ENCODE measurements at places on chromosomes 2 and 18.

GRCh38 chr2:102736110-102736409, 25.8 kb upstream of the TMEM182 start:
- H3K4me1 ChIP-seq, result peaks cover 20% of the 10 kb centered on the region
- no peak for DNase-seq
- peak overlapping the region; percentile 82 for H3K27ac ChIP-seq
- peaks cover 7% of the 10 kb centered on the region for H3K36me3 ChIP-seq
- H3K27me3 ChIP-seq, result no peaks in the 10 kb centered on the region

- DNase-seq, result peak; percentile 19
- H3K27me3 ChIP-seq, result no peaks in the 10 kb centered on the region
- no peaks in the 10 kb centered on the region for H3K4me1 ChIP-seq
Observed at GRCh38 chr2:236857246-236857645, 228.4 kb upstream of the COPS8 start.

DNA sequence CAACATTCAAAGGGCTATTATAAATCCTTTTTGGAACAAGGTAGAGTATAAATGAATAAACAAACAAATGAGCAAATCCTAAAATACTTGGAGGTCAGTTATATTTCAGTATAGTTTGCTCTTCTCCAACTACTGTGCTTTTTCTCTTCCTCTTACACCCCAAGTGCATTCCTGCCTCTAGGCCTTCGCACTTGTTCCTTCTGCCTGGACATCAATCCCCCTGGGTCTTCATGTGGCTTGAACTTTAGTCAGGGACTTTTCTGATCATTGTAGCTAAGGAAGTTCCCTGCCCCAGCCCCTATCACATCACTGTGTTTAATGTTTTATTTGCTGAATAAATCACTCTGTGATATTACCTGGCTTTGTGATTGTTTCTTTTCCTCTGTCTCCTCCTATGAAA, 418.2 kb upstream of the HNRNPA3 start:
- no peak overlapping the region for H3K27ac ChIP-seq
- no peaks in the 10 kb centered on the region for H3K27me3 ChIP-seq
- DNase-seq, result no peak
- H3K36me3 ChIP-seq, result no peaks in the 10 kb centered on the region
- no peak overlapping the region for H3K4me3 ChIP-seq

- no peaks in the 10 kb centered on the region for H3K4me1 ChIP-seq
- no peak overlapping the region for H3K27ac ChIP-seq
- no peak overlapping the region for H3K4me3 ChIP-seq
- H3K36me3 ChIP-seq, result no peaks in the 10 kb centered on the region
- no peaks in the 10 kb centered on the region for H3K27me3 ChIP-seq
Observed at GRCh38 chr18:45303026-45303425, 312.2 kb upstream of the SLC14A2 start.

Measured in liver (tissue), 10 donors.